NK-92 treated with Interleukin-12 subunit alpha and Interleukin-12 subunit beta, amount 100 ng/mL, for 24 hours (cell line): ENCODE measurements at places on chromosomes 3 and 15.

- DNase-seq, result no peak
Measured at GRCh38 chr15:83107841-83108181, 366 bp downstream of the TM6SF1 start.

- no peak for DNase-seq
Measured at GRCh38 chr3:29156086-29156715, 124.7 kb upstream of the RBMS3 start.

GRCh38 chr15:25226360-25226759 lies 212.5 kb downstream of the UBE3A start:
- DNase-seq, result no peak

- no peak for DNase-seq
Measured at GRCh38 chr3:152071924-152072323, 196.8 kb upstream of the MBNL1 start.

DNA sequence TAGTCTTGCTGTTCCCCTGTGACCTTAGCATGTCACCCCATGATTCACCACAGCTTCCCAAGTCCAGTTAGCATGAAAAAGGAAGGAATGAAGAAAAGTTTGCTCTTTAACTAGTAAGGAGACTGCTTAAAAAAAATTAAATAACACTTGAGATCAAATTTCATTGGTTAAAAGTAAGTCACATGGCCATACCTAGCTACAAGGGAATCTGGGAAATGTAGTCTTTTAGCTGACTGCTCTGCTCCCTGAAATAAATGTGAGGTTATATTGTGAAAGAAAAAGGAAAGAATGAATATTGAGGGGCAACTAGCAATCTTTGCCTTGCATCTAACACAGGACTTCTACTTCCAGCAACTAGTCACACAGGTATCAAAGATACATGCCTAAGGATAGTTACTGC lies 84.7 kb upstream of the LRRN1 start:
- DNase-seq, result no peak

GRCh38 chr3:79586232-79586631 lies 181.6 kb downstream of the ROBO1 start:
- DNase-seq, result no peak

- DNase-seq, result no peak
Measured at GRCh38 chr3:41508063-41508696, 308.9 kb downstream of the CTNNB1 start.

DNA sequence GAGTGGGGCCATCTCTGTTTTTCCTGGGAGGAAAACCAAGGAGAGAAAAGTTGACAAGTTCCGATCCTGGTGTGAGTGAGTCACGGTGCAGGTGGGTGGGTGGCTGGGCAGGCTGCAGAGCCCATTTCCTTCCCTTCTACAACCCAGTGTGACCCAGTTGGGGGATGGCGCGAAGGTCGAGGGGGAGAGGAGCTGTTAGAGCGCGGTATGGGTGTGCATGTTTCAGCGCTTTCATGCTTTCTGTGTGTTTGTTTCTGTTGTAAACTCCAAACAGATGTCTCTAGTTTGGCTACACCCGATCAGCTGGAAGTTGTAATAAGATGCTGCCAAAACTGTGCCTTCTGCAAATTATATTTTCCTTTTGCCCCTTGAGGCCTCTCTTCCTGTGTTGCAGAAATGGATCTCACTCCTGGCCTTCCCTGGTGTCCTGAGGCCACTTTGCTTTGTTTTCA lies 3.8 kb downstream of the FAM43A start:
- no peak for DNase-seq

GRCh38 chr3:4466741-4467521 lies at the start of gene SUMF1:
TSS of gene SUMF1 (minus strand) at chr3:4467269. CDS start at chr3:4467245, 24 bp downstream.
- peak; percentile 57 for DNase-seq

GRCh38 chr15:52496776-52497470 lies 31.8 kb downstream of the MYO5A start:
- peak; percentile 54 for DNase-seq

DNA sequence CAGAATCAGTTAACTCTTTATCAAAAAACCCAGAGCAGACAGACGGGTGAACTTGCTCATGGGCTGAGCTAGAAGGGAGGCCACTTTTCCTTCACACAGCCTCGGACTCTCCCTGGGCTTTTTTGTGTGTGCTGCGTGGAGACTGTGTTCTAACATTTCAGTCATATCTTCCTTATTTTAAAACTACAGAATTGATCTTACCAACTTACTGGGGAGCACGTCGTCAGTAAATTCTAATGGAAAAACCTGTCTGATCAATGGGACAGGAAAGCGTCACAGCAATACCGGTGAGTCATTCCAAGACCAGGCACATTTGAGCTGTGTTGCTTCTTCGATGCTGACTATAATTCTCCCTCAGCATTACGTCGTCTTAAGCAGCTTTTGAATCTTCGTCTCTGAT lies 145.1 kb downstream of the LPP start:
- DNase-seq, result no peak

DNA sequence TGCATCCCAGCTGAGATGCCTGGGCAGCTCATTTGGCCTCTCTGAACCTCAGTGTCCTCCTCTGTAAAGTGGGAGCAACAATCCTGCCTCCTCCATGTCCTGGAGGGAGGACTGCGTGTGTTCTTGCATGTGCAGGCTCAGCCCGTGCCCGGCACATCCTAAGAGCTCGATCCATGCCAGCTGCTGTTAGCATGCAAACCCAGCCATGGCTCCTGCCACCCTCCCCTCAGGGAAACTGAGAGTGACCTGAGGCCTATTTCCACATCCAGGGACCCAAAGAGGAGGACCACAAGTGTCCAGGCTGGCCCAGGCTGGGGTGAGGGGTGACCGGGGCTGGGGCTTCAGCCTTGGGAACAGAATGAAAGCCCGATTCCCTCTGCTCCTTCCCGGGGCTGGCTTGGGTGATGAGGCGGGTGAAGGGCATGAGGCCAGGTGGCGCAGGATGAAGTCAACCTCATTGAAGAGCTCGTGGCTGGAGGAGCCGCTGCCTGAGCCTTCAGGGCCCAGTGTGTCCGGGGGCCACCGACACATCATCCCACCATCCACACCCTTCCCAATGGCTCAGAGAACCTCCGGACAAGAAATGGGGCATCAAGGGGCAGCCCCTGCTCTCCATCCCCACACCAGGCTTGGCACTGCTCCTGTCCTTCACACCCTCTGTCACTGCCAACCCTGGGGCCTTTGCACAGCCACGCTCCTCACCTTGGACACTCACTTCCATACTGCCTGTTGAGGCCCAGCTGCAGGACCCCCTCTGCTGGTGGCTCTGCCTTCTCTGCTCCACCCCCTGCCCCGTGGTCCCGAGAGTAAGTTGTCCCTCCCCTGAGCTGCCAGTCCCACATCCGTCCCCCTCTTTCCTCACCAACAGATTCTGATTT lies 42.5 kb downstream of the ADAMTS7 start:
- DNase-seq, result no peak

GRCh38 chr15:70054366-70054765 lies 43.4 kb downstream of the TLE3 start:
- no peak for DNase-seq

DNA sequence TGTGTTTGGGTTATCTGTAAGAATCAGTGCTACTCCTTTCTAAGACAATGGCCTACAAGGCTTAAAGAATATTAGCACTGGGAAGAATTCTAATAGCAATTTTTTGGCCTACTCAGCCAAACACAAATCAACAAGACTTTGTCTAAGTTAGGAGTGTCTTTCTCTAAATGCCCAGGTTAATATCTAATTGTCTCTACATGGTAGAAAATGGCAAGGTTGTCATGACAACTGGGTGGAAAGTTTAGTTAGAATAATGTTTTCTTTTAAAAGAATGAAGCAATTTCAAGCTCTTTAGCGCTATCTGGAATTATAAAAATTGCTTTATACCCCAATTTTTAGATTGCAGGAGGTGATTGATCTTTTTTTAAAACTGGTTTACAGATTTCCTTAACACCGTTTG lies 396.8 kb downstream of the TUSC7 start:
- no peak for DNase-seq

GRCh38 chr3:177615015-177615414 lies 417.7 kb upstream of the TBL1XR1 start:
- no peak for DNase-seq

- no peak for DNase-seq
Measured at GRCh38 chr3:37993460-37993819, 2.9 kb downstream of the VILL start.

- no peak for DNase-seq
Measured at GRCh38 chr3:54703923-54704322, 223.9 kb downstream of the LRTM1 start.

- DNase-seq, result no peak
Measured at GRCh38 chr15:63582718-63583426, 14.3 kb upstream of the FBXL22 start.
